Sigmoid colon (tissue), 7 donors: ENCODE measurements at places on chromosomes 6 and 20. TPM values are rescaled to one million over a fixed set of nuclear protein-coding genes. Genes with fewer than 3 reads are reported as not detected.
A peak's percentile ranks its signal among the peaks of the same experiment; 100 is the strongest.

DNA sequence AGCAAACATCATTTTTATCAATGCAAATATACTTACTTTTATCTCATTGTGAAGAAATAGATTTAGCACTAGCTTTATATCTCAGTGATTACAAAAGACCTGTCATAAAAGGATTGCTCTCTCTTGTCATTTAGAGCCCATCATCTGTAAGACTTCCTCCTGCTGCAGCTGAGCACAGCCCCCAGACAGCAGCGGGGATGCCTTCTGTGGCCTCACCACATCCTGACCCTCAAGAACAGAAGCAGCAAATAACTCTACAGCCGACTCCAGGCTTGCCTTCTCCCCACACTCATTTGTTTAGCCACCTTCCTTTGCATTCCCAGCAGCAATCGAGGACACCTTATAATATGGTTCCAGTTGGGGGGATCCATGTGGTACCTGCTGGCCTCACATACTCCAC, 127.0 kb upstream of the EDN1 start:
- no peaks in the 10 kb centered on the region for H3K27me3 ChIP-seq
- H3K4me3 ChIP-seq = no peak overlapping the region
- peaks cover 14% of the 10 kb centered on the region for H3K36me3 ChIP-seq
- H3K4me1 ChIP-seq = no peaks in the 10 kb centered on the region
- H3K27ac ChIP-seq = no peak overlapping the region

DNA sequence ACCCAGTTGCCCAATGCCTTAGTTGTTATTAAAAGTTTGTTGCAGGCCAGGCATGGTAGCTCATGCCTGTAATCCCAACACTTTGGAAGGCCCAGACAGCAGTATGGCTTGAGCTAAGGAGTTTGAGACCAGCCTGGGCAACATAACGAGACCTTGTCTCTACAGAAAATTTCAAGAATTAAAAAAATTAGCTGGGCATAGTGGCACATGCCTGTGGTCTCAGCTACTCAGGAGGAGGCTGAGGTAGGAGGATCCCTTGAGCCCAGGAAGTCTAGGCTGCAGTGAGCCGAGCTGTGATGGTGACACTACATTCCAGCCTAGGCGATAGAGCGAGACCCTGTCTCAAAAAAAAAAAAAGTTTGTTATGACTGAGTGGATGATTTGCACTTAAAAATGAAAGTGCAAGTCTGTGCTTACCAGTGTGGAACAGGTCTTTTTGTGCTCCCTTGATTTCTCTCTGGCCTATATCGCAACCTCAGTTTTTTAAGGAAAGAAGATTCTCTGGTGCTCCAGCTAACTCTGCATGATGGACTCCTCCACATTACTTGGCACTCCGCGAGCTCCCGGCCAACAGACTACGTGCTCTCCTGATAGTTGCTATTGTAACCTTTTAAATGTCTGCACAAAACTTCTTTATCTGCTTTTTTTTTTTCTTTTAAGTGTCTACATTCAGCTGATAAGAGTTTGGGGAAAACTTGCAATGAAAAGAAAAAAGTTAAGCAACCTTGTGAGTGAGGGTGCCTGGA, 22.1 kb downstream of the ZKSCAN3 start:
- DNase-seq = no peak
- H3K36me3 ChIP-seq = peaks cover 6% of the 10 kb centered on the region
- no peaks in the 10 kb centered on the region for H3K4me1 ChIP-seq
- no peaks in the 10 kb centered on the region for H3K27me3 ChIP-seq
- no peak overlapping the region for H3K4me3 ChIP-seq

GRCh38 chr20:50242863-50243609, 52.4 kb downstream of the CEBPB start:
- H3K4me1 ChIP-seq = no peaks in the 10 kb centered on the region
- no peaks in the 10 kb centered on the region for H3K36me3 ChIP-seq
- H3K4me3 ChIP-seq = no peak overlapping the region
- H3K27ac ChIP-seq = no peak overlapping the region
- H3K27me3 ChIP-seq = no peaks in the 10 kb centered on the region

EDN1 gene
- 8.0 TPM for total RNA-seq

GRCh38 chr6:43170417-43170930, 595 bp upstream of the SRF start:
- H3K4me1 ChIP-seq = no peaks in the 10 kb centered on the region
- peak; percentile 95 for DNase-seq
- no peaks in the 10 kb centered on the region for H3K27me3 ChIP-seq
- H3K36me3 ChIP-seq = peaks cover 7% of the 10 kb centered on the region

DNA sequence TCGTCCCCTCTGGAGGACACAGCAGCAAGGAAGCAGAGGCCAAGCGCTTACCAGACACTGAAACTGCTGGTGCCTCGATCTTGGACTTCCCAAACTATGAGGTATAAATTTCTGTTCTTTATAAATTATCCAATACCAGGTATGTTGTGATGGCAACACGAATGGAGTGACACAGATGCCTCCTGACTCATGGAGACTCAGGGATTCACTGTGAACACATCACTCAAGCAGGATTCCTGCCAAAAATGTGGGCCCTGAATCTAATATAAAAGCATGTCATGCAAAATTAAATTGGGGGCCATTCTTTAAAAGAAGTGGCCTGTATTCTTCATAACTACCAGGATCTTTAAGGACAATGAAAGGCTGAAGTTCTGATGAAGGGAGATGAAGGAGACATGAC, 52.5 kb upstream of the SLC22A23 start:
- no peaks in the 10 kb centered on the region for H3K4me1 ChIP-seq
- H3K4me3 ChIP-seq = no peak overlapping the region
- H3K36me3 ChIP-seq = no peaks in the 10 kb centered on the region
- no peak overlapping the region for H3K27ac ChIP-seq
- no peak for DNase-seq
- H3K27me3 ChIP-seq = no peaks in the 10 kb centered on the region

DNA sequence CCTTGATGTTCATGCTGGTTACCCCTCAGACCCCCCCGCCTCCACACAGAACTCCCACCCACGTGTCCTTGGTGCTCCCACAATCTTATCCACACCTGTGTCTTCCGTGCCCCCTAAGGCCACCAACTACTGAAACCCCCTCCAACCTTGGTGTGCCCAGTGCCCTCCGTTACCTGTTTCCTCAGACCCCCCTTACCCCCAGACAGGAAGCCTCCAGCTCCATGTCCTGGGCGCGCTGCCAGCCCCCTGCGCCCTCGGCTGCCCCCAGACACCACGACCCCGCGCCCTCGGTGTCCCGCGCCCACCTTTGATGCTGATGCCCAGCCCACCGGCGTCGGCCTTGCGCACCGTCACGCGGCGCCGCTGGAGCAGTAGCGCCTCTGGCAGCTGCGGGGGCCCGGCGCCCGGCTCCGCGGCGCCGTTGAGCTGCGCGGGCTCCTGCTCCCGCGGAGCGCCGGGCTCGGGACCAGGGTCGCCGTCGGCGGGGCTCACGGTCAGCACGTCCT, 504 bp downstream of the SNTA1 start:
- peak overlapping the region; percentile 91 for H3K27ac ChIP-seq
- H3K27me3 ChIP-seq = no peaks in the 10 kb centered on the region
- H3K4me1 ChIP-seq = peaks cover 25% of the 10 kb centered on the region
- H3K4me3 ChIP-seq = peak overlapping the region; percentile 86
- H3K36me3 ChIP-seq = no peaks in the 10 kb centered on the region
- DNase-seq = peak; percentile 73

GRCh38 chr6:148776321-148777308, 29.8 kb downstream of the UST start:
- no peak for DNase-seq
- H3K27me3 ChIP-seq = no peaks in the 10 kb centered on the region
- H3K4me3 ChIP-seq = peak overlapping the region; percentile 10
- no peaks in the 10 kb centered on the region for H3K36me3 ChIP-seq
- peaks cover 25% of the 10 kb centered on the region for H3K4me1 ChIP-seq

DNA sequence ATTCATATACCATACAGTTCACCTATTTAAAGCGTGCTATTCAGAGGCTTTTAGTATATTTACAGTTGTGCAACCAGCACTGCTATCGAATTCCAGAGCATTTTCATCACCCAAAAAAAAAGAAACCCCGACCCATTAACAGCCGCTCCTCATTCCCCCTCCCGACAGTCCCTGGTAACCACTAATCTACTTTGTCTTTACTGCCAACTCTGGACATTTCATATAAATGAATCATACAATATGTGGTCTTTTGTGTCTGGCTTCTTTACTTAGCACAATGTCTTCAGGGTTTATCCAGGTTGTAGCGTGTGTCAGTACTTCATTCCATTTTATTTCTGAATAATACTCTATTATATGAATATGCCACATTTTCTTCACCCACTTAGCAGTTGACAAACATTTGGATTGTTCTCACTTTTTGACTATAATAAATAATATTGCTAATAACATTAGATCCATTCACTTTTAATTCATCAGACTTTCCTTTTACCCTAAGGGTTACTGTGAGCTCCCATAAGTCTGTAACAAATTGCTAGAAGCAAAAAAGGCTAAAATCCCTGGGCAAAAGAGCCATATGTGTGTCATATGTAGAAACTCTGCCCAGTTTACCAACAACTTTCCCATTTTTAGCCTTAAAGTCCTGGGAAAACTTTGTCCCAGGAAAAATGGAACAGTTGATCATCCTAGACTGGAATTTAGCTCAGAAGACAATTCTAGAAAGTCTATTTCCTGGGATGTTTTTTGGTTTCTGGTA, 23.2 kb upstream of the ROS1 start:
- H3K27me3 ChIP-seq = no peaks in the 10 kb centered on the region
- H3K27ac ChIP-seq = no peak overlapping the region
- H3K36me3 ChIP-seq = no peaks in the 10 kb centered on the region
- no peaks in the 10 kb centered on the region for H3K4me1 ChIP-seq

DNA sequence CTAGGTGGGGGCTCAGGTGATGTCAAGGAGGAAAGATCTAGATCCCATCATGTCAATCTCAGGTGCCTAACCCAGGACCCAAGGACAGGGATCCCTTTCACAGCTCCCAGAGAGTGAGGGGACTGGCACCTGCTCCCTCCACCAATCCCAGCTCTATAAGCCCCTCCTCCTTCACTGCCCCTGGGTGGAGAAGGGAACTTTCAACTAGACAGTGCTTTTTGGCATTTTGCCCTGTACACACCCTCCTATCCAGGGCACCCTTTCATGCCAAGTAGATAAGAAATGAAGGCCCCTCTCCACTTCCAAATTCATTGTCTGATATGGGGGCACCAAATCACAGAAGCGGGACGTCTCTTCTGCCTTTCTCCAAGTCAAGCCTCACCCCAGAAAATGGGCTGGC, 61.6 kb downstream of the MDGA1 start:
- no peaks in the 10 kb centered on the region for H3K4me1 ChIP-seq
- no peaks in the 10 kb centered on the region for H3K36me3 ChIP-seq
- DNase-seq = no peak
- H3K4me3 ChIP-seq = no peak overlapping the region
- H3K27me3 ChIP-seq = no peaks in the 10 kb centered on the region

CENPW gene
- 3.2 TPM for total RNA-seq

- peak; percentile 57 for DNase-seq
- H3K4me1 ChIP-seq = peaks cover 91% of the 10 kb centered on the region
- H3K27ac ChIP-seq = peak overlapping the region; percentile 87
Observed at GRCh38 chr20:10659651-10660601, 13.9 kb downstream of the JAG1 start.

BTN1A1 gene
- not detected for total RNA-seq

GRCh38 chr20:64121586-64121985, 14.2 kb upstream of the NPBWR2 start:
- H3K27me3 ChIP-seq = no peaks in the 10 kb centered on the region
- H3K27ac ChIP-seq = no peak overlapping the region
- H3K36me3 ChIP-seq = no peaks in the 10 kb centered on the region
- peak; percentile 36 for DNase-seq

GRCh38 chr20:20780127-20780824, 67.8 kb upstream of the RALGAPA2 start:
- H3K27ac ChIP-seq = no peak overlapping the region
- DNase-seq = peak; percentile 79
- H3K4me3 ChIP-seq = no peak overlapping the region
- no peaks in the 10 kb centered on the region for H3K27me3 ChIP-seq
- no peaks in the 10 kb centered on the region for H3K4me1 ChIP-seq
- no peaks in the 10 kb centered on the region for H3K36me3 ChIP-seq

GRCh38 chr6:39909701-39910100, 24.6 kb downstream of the MOCS1 start:
- peak; percentile 39 for DNase-seq
- H3K27me3 ChIP-seq = no peaks in the 10 kb centered on the region
- peaks cover 5% of the 10 kb centered on the region for H3K36me3 ChIP-seq
- no peaks in the 10 kb centered on the region for H3K4me1 ChIP-seq

DNA sequence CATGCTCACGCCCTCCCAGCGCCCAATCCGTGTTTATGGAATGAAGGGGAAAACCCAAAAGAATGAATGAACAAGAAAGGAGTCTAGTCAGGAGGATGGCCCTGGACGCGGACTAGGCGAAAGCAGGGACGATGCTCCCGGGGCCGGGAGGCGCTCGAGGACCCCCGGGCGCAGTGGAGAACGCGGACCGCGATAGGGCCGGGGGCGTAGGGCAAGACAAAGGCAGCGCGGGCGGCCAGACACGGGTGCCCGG, 758 bp downstream of the GCLC start:
- H3K27ac ChIP-seq = peak overlapping the region; percentile 97
- no peaks in the 10 kb centered on the region for H3K36me3 ChIP-seq
- no peaks in the 10 kb centered on the region for H3K27me3 ChIP-seq
- no peak for DNase-seq
- H3K4me1 ChIP-seq = peaks cover 5% of the 10 kb centered on the region

ZBTB12 gene
- total RNA-seq = 1.1 TPM

GRCh38 chr6:162292915-162293314, 434.7 kb downstream of the PRKN start:
- H3K36me3 ChIP-seq = no peaks in the 10 kb centered on the region
- H3K27me3 ChIP-seq = no peaks in the 10 kb centered on the region
- DNase-seq = no peak
- peaks cover 11% of the 10 kb centered on the region for H3K4me1 ChIP-seq
- H3K4me3 ChIP-seq = no peak overlapping the region

FOXC1 gene
- total RNA-seq = 1.8 TPM

DNA sequence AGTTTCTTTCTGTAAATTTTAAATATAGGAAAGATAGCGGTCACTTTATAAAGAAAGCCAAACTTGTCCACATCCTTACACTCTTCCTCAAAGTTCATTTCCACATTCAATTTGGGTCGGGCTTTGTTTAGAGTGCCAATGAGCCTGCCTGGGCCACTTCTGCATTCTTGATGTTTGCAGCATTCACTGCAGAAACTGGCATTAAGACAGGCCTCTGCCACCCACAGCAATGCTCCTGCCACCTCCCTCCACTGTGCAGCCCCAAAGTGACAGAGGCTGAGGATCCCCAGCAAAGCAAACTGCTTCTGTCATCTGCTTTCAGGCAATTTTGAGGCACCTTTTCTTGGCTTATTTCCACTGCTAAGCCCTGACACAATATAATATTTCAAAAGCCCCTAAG, 61.2 kb downstream of the TNFAIP3 start:
- H3K4me1 ChIP-seq = peaks cover 7% of the 10 kb centered on the region
- H3K27ac ChIP-seq = no peak overlapping the region
- H3K36me3 ChIP-seq = no peaks in the 10 kb centered on the region
- DNase-seq = no peak
- no peak overlapping the region for H3K4me3 ChIP-seq

GRCh38 chr20:15476186-15476585, 1097.1 kb downstream of the KIF16B start:
- no peaks in the 10 kb centered on the region for H3K36me3 ChIP-seq
- no peaks in the 10 kb centered on the region for H3K27me3 ChIP-seq
- H3K27ac ChIP-seq = no peak overlapping the region
- H3K4me1 ChIP-seq = no peaks in the 10 kb centered on the region
- no peak overlapping the region for H3K4me3 ChIP-seq
- no peak for DNase-seq

- H3K4me1 ChIP-seq = no peaks in the 10 kb centered on the region
- no peaks in the 10 kb centered on the region for H3K36me3 ChIP-seq
- H3K4me3 ChIP-seq = no peak overlapping the region
- H3K27me3 ChIP-seq = no peaks in the 10 kb centered on the region
- no peak for DNase-seq
Observed at GRCh38 chr6:100246206-100246605, 218.5 kb downstream of the SIM1 start.

- H3K36me3 ChIP-seq = no peaks in the 10 kb centered on the region
- H3K4me3 ChIP-seq = no peak overlapping the region
- no peak for DNase-seq
- H3K4me1 ChIP-seq = no peaks in the 10 kb centered on the region
Observed at GRCh38 chr6:10230531-10230930, 184.3 kb downstream of the TFAP2A start.

GRM1 gene
- total RNA-seq = not detected
